ENCODE measurements at places on chromosomes 1 and 21.

GRCh38 chr1:179264507-179264906 is 29.1 kb upstream of the SOAT1 start:
- no peak for DNase-seq

- no peak for DNase-seq
Observed at GRCh38 chr1:156464825-156465452, 35.6 kb downstream of the MEF2D start.

GRCh38 chr1:8873506-8874229 is 4.8 kb downstream of the ENO1 start:
- DNase-seq: peak; percentile 44

- DNase-seq: no peak
Observed at GRCh38 chr1:18249631-18250030, 142.0 kb downstream of the IGSF21 start.

GRCh38 chr1:91123319-91123718 is 101.5 kb upstream of the ZNF644 start:
- no peak for DNase-seq

DNA sequence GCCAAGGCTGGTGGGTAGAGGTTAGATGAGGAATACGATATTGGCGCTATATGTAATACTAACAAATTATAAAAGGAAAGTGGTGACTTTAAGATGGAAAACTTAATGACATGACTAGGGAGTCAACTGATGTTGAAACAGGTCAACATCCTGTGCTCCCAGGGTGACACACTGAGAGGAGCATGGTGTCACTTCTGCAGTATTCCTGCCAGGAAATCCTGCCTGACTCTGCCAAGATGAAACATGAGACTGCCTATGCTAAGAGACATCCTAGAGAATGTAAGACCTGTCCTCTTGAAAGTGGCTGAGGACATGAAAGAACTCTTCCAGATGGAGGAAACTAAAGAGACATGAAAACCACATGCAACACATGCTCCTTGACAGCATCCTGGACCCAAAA is 65.0 kb upstream of the KCND3 start:
- no peak for DNase-seq

DNA sequence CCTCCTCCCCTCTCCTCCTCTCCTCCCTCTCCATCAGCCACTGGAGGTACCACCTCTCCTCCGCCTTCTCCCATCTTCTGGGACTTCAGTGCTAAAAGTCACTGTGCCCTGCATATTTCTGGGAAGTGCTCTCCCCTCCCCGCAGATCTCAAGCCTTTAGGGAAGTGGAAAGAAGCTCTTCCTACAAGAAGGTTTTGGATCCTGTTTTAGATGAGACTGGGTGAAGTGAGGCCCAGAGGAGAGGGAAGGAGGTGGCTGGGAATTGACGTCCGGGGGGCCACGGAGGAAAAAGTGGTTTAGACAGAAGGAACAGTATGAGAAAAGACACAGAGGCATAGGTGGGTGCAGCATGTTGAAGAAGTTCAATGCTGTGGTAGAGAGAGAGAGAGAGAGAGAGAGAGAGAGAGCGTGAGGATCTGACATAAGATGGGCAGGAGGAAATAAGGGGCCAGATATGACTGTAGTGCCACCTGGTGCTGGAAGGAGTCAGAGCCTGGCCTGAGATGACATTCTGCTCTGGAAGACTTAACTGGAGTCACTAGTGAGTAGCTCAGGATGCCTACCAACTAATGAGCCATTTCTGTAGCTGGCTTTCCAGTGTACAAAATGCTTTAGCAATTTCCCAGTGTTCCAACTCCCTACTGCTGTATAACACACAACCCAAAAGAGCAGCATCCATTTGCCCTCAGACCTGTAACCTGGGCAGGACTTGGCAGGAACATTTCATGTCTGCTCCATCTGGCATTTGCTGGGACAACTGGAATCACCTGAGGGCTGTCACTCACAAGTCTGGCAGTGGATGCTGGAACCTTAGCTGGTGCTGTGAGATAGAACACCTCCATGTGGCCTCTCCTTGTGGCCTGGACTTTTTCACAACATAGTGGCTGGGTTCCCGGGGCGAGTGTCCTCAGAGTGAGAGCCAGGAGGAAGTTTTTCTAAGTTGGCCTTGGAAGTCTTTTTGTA is 16.6 kb upstream of the ZSCAN20 start:
- DNase-seq: no peak

GRCh38 chr1:3135073-3135702 is 66.2 kb downstream of the PRDM16 start:
- DNase-seq: no peak

- no peak for DNase-seq
Observed at GRCh38 chr1:154441241-154441888, 36.2 kb downstream of the IL6R start.

DNA sequence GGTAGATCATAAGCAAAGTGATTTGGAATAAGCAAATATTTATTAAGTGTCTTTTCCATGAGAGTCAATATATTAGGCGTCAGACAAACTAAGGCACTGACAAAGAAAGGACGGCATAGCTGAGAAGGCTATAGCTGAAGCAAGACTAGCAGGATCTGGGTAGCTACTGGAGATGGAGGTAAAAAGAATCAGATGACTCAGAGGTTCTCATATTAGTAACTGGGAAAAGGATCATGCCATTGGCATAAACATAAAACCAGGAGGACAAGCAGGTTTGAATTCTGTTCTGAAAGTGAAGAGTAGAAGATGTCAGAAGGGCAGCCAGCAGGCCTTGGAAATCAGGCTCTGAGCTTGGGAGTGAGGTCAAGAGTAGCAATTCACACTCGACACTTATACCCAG is 531.9 kb downstream of the PTPRC start:
- DNase-seq: no peak

All from activated T-helper 1 cell treated with anti-CD3 and anti-CD28 coated beads, Interleukin-2, amount 50 U/mL, for 16 hours (primary cell).